GM23338 (cell line): ENCODE measurements at places on chromosomes 4 and X.

DNA sequence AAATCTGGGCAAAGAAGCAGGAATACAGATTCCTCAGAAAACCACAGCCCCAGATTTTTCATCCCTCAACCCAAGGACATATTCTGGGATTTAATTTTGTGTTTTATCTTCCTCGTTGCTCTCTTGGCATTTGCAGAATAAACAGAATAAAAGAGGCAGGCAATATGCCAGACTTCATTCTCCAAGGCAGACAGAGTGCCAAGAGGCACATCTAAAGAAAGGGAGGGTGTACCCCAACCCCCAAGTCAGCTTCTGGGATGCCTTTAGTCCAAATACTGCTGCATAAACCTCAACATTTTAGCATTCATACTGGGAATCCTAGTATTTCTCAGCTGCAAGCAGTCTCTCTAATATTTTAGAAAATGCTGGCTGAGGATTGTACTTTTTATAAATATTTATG is 629.2 kb downstream of the KLHL13 start:
- no peak for DNase-seq

DNA sequence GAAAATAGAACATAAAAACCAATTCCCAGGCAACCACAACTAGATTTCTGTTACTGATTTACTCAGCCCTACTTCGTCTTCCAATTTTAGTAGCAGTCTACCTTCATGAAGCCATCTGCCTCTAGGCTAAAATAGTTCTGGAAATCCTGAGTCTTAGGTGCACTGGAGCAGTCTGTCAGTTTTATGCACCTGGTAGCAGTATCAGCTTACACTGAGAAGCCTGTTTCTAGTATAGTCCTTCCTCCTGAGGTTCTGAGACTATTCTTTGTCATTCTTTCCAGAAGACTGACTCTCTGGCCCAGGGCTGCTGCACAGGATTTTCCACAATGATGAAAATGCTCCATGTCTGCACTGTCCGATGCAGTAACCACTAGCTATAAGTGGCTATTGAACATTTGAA is 16.9 kb upstream of the HPRT1 start:
- no peak for DNase-seq

- peak; percentile 43 for DNase-seq
These were observed 72.3 kb downstream of the PAK3 start for GRCh38 chrX:111168314-111168713.

DNA sequence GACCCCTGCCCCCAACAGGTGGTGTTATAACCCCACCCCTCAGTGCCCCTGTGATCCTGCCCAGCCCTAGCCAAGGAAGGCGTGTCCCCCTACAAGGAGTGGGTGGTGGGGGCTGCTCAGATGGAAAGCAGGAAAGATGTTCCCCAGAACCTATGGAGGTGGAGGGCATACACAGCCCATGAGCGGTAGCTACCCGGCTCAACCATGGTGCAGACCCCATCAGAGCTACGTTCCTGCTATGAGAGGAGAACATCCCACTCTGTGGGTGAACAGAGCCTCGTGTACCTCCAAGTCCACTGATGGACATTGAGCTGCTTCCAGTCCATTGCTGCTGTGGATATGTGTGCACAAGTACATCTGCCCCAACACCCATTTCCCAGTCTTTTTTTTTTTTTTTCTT is 71.1 kb downstream of the SHOX start:
- DNase-seq = no peak

- no peak for DNase-seq
These were observed 68.1 kb upstream of the NAP1L5 start for GRCh38 chr4:88765729-88766128.

GRCh38 chr4:137359691-137360315 is 172.5 kb downstream of the PCDH18 start:
- no peak for DNase-seq

DNA sequence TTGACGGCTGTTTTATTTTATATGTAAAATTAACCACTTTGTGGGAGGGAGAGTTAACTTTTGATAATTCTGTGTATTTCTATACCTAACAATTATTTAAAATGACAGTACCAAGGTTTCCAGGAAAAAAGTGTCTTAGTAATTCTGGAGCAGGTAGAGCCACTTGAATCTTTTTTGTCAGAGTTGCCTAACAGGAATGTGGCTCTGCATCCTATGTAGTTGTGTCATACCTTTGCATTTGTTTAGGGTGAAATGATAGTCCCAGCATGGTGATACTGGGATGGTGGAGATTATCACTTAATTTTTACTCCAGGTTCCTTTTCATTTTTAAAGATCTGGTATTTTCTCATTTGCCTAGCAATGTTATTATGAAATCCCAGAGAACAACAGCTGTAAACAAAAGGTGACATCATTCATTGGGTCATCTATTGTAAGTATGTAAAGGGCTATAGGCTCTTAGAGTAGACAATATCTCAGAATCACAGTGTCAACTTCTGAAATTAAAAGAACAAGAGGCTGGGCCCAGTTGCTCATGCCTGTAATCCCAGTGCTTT is 9.6 kb downstream of the SGMS2 start:
- DNase-seq = no peak

DNA sequence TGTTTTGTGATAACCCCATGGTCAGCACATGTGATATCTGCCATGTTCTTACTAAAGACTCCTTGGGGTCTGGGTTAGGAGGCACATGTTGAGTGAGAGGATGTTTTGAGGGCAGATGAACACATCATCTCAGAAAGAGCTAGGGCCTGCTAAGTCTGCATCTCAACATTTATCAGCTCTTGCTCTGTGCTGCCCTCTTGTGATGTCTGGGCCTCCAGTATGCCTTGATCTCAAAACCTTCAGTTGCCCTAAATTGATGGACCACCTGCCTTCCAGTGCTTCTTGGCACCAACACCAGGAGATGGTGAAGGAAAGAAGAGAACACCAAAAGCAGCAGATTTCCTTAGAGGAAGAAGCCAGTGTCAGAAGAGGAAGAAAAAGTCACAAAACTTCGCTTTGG is 22.5 kb downstream of the MID1 start:
- peak; percentile 52 for DNase-seq

DNA sequence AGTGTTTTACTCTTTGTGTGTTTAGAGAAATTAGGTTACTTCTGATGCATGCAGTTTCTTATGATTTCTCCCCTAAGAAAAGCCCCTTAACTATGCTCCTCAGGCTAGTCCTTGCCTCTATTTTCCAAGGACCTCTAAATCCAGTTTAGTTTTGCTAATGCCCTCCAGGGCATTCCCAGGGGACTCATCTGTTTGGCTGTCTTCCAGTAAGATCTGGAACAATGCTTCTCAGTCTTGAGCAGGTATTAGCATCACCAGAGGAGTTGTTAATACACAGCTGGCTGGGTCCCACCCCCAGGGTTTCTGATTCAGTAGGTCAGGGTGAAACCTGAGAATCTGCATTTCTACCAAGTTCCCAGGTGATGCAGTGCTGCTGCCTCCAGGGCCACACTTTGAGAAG is 56.9 kb downstream of the OTC start:
- DNase-seq = peak; percentile 2

DNA sequence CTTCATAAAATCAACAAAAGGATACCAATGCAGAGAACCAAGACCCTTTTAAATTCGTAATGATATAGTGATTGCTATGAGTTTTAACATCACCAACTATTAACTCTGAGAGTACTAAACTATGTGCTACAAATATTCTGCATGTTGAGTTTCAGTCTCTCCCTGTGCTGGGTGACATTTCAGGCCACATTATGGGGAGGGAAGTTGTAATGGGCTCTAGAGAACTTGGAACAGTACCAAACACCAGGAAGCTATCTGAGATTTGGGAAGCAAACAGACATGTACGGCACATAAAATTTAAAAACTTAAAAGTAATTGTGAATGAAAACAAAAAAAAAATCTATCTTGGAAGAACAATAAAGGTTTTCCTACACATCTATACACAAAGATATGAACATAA is 59.6 kb upstream of the PRSS48 start:
- no peak for DNase-seq

DNA sequence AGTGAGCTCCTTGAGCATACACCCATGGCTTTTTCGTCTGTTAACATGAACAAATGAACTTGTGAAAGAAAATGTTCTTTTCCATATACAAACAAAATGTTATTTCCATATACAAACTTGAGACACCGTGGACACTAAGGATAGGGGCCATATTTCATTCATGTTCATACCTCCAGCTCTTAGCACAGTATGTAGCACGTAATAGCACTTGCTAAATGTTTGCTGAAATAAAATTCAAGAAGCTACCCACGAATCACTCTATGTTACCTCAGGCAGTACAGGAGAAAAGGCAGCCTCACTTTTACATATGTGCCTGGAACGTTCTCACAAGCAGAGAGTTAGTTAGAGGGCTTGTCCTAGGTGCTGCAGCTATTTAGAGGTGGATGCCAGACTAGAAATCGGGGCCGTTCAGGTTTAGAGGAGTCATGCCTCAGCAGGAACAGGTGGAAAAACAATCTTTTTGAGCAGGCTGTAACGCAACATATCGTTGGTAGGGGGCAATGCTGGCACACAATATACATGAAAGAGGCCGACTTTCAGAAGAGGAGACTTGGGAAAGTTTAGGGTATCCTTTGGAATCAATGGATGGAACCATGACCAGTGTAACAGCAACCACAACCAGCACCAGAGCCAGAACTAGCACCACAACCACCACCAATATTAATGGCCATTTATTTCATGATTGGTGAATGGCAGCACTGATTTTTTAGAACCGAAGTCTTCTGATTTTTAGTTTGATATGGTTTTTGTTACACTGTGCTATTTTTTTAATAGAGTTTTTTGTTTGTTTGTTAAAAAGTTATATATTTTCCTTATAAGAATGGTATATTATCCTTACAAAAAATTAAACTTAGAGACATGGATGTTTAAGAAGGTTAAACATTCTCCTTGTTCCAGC is 14.8 kb upstream of the PAQR3 start:
- peak; percentile 82 for DNase-seq

DNA sequence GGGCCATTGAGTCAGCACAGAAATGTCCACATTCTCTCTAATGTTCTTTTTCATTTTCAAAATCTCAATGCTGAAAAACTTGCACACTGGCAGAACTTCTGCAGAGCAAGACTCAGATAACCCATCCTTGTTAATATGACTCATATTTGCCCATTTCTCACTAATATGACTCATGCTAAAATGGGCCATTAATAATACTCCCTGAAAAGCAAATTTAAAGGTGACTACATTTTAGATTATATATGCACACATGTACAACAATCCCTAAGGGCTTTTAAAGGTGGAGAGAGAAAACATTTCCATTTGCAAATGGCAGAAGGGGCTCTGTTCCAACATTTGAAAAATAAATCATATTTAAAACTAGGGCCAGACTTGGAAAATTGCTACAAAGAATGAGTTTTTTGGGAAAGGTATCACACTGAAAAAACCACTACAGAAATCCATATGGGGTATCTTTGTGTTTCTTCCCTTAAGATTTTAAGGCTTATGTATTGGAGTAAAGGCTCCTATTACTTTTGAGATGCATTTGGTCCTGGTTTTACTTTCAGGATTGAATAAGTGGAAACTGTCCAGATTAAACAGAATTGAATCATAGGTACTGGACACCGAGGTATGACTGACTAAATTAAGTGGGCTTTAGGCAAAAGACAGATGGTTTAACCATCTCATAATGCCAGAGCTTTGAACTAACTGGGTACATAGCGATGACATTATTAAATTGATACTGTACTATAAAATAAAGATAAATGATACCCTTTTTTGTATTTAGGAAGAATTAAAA is 30.0 kb downstream of the TLR2 start:
- no peak for DNase-seq

- DNase-seq = peak; percentile 41
These were observed 1.0 kb upstream of the ACSL1 start for GRCh38 chr4:184826691-184827270.

- no peak for DNase-seq
These were observed 512.3 kb downstream of the FAT4 start for GRCh38 chr4:125826801-125827695.
